ENCODE measurements at places on chromosomes 12 and 14.
A peak's percentile ranks its signal among the peaks of the same experiment; 100 is the strongest.

DNA sequence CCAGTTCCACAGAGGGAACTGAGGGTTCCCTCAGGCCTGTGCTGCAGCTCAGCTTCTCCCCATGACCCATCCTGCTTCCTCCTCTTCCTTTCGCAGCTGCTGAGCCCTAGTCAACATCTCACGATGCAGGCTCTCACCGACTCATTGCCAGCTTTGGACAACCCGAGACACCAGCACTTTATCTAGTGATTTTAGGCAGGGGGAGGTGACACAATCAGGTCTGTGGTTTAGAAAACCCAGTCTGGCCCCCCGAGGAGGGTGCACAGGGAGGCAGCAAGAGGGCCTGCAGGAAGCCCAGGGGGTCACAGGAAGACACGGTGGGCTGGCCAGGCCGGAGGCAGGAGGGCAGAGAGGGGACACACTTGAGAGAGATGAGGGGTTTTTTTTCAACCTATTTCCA lies 35.4 kb downstream of the DIO3 start:
- no peak for DNase-seq

- no peak for DNase-seq
Observed at GRCh38 chr12:127886827-127887226, 380.1 kb upstream of the TMEM132C start.

GRCh38 chr12:26425587-26426260 lies 230.4 kb downstream of the SSPN start:
- DNase-seq: no peak

GRCh38 chr14:103398427-103399195 lies 13.4 kb downstream of the MARK3 start:
- no peak for DNase-seq

DNA sequence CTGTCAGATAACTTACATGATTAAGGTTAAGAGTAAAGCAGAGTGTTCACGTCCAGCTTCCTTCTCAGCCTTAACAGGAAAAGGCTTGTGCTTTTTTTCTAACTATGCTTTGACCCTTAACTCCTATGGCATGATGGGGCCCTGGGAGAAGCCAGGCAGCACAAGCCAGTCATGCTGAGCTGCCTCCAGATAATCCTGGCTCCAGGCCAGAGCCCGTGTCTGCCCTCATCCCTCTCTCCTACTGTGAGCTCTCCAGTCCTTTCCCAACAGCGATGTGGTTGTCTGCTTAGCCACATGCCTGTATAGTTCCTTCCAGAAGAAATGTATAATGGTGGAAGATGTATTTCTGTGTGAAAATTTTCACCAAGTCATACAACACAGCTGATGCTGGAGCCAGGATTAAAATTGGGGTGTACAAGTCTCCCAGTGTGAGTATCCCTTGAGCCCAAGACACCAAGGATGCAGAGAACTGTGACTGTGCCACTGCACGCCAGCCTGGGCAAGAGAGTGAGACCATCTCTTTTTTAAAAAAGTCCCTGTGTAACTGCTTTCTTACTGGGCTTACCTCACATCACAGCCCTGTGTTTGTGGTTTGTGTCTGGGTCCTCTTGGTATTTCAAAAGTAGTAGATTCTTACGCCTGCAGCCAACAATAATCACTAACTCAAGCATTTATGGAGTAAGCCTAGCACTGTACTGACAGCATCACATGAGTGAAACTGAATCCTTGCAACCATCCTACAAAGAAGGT lies 7.9 kb upstream of the ITFG2 start:
- DNase-seq: peak; percentile 39

DNA sequence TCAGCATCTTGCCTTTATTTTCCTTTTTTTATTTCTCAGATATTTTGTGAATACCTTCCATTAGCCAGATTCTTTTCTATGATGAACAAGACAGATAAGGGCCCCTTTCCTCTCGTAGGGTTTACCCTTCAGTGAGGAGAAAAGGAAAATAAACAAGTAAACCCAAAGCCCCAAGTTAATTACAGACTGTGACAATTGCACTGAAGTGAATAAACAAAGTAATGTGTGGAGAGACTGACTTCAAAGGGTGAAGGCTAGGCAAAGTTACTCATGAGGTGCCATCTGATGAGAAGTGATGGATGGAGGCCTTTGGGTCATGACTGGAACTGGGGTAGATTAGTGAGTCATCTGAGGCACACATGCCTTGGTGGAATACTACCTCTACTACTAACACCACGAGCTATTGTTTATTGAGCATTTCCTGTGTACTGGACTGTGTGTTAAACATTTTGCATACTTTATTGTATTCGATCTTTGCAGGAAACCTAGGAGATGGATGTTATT lies 143.4 kb upstream of the PRICKLE1 start:
- DNase-seq: no peak

GRCh38 chr14:40402957-40403356 lies 970.7 kb upstream of the FBXO33 start:
- no peak for DNase-seq

DNA sequence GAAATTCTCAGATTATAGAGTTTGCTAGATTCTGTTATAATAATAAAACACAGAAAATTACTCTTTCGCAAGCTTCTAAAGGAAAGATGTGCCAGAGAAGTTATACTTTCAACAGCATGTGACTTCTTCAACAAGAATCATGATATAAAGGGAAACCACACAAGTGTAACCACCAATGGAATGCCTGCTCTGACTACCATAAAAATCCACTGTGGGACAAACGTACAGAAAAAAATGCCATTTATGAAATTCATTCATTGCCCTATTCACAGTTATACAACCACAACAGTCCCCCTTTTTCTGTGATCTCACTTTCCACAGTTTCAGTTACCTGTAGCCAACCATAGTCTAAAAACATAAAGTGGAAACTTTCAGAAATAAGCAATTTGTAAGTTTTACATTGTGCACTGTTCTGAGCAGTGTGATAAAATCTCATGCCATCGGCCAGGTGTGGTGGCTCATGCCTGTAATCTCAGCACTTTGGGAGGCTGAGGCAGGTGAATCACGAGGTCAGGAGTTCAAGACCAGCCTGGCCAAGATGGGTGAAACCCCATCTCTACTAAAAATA lies 3.2 kb downstream of the CATSPERB start:
- DNase-seq: no peak

DNA sequence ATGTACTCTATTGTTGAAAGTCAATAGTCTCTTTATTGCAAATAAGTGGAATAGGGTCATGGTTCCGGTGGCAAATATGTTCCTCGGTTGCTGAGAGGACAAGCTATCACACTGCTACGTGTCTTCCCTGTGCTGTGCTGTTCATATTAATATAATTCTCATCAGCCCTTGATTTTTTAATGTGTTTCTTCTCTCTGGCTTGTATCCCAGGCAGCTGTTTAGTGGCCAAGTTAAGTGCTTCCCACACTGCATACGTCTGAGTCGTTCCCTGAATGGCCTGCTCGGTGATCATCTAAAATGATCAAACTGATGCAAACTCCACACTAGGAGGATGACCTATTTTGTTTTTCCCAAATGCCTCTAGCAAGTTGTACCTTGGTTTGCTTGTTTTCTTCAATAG lies 186.4 kb downstream of the ANO6 start:
- no peak for DNase-seq

- DNase-seq: no peak
Observed at GRCh38 chr12:121198949-121199348, 11.0 kb upstream of the P2RX4 start.

DNA sequence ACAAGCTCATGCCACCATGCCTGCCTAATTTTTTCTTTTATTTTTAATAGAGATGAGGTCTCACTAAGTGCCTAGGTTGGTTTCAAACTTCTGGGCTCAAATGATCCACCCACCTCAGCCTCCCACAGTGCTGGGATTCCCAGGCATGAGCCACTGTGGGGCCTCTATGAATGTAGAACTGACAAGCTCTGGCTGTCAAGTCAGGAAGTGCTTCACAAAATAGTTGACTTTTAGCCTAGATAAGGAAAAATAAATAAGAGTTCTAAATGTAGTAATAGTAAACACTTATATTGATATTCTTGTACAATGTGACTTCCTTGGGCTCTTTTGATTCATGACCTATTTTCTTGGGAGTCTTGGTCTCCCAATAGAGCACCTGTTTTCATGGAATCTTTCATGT lies 40.0 kb downstream of the RMST start:
- no peak for DNase-seq

GRCh38 chr14:90511252-90511651 lies 114.4 kb downstream of the CALM1 start:
- no peak for DNase-seq

DNA sequence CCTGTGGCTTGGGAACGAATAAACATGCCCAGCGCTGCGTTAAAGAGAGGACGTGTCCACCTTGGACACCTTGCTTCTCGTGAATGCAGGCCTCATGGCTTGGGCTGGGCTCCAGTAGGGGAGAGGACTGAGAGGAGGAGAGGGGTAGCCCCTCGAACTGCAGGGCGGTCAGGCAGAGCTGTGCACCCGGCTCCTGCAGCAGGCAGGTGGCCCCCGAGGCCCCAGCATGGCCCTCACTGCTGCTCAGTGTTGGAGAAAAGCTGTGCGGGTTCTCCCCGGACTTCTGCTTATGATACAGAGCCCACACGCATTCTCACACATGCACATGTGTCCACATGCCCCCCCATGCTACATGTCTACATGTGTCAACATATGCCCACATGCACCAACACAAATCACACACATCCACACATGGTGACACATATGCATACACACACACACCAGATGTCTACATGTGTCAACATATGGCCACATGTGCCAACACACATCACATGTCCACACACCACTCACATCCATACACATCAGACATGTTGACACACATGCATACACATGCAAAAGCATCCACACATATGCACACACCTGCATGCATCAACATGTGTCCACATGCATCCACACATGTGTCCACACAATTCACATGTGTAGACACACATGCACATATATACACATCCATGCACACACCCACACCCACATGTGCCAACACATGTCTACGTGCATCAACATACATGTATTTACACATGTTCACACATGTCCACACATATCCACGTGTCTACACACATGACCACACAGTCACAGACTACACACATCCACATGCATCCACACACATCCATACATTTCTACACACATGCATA lies 3.0 kb downstream of the ADGRD1 start:
- DNase-seq: no peak

GRCh38 chr12:27960821-27961220 lies 11.7 kb downstream of the PTHLH start:
- DNase-seq: no peak

GRCh38 chr12:27361372-27361771 lies 28.7 kb downstream of the BMAL2 start:
- DNase-seq: no peak

GRCh38 chr12:49895773-49896172 lies 7.9 kb downstream of the FAIM2 start:
- DNase-seq: no peak

- no peak for DNase-seq
Observed at GRCh38 chr12:128612150-128612850, 211.5 kb downstream of the SLC15A4 start.

- no peak for DNase-seq
Observed at GRCh38 chr12:92036061-92036620, 109.5 kb downstream of the BTG1 start.

- DNase-seq: no peak
Observed at GRCh38 chr12:19212245-19212644, 82.7 kb downstream of the PLEKHA5 start.

DNA sequence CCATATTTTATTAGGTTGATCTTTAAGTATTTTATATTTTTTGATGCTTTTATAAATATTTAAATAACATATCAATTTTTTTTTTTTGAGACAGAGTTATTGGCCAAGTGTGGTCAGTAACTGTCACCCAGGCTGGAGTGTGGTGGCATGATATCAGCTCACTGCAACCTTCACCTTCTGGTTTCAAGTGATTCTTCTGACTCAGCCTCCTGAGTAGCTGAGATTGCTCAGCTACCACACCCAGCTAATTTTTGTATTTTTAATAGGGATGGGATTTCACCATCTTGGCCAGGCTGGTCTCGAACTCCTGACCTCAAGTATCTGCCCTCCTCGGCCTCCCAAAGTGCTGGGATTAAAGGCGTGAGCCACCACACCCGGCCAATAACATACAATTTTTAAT lies 71.1 kb downstream of the FUT8 start:
- DNase-seq: no peak

- DNase-seq: no peak
Observed at GRCh38 chr14:94961386-94962165, 191.7 kb upstream of the GSC start.

- DNase-seq: no peak
Observed at GRCh38 chr12:21813125-21813524, 38.6 kb upstream of the KCNJ8 start.

- no peak for DNase-seq
Observed at GRCh38 chr14:23089498-23090253, 5.3 kb downstream of the ACIN1 start.

GRCh38 chr12:65966852-65967593 lies 142.7 kb downstream of the HMGA2 start:
- no peak for DNase-seq

DNA sequence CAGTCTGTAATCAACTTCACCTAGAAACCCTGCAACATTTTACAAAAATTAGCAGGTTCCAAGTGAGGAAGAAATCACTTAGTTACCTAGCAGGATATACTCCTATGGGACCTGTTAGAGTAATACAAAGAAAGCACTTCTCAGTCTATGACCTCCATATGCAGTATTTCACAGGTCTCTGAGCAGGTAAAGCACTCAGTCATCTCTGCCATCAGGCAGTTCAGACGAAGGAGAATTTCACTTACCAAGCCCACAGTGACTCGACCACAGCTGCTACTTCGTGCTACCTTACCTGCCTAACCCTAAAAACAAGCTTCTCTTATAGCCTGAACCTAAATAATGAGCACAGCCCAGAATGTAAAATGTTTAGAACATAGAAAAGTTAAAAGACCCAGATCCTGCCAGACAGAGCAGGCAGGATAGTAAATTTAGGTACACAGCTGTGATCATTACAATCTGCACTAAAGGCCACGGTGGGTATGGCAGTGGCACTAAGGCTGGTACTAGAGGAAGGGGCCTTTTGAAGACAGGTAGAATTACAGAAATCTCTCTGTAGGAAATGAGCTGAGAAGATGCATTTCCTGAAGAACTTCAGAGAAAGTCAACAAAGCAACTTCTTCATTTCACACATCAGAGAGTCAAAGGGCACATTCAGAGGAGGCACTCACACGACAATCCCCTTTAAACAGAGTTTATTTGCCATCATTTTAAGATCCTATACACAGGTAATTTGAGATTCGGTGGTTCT lies 35.7 kb downstream of the DCAF5 start:
- DNase-seq: no peak

- no peak for DNase-seq
Observed at GRCh38 chr12:39623919-39624318, 4.3 kb upstream of the ABCD2 start.
